ENCODE measurements at places on chromosomes 5 and 9. TPM values are rescaled to one million over a fixed set of nuclear protein-coding genes. Genes with fewer than 3 reads are reported as not detected.

AHRR gene
- total RNA-seq, result 4.5 TPM

PIP5K1B gene
- 5.2 TPM for total RNA-seq

SNCAIP gene
- 9.7 TPM for total RNA-seq

GABRA1 gene
- total RNA-seq, result 0.48 TPM

INSL4 gene
- total RNA-seq, result not detected

ANKRD55 gene
- total RNA-seq, result not detected

MRPS2 gene
- total RNA-seq, result 74.2 TPM

C7 gene
- 1.4 TPM for total RNA-seq

F2RL2 gene
- not detected for total RNA-seq

SEC61B gene
- total RNA-seq, result 153 TPM

TMEM174 gene
- not detected for total RNA-seq

LMX1B gene
- 12.4 TPM for total RNA-seq

Measured in WTC11 (cell line).